CD4-positive, alpha-beta T cell treated with Interferon alpha-2 for 1 hour (primary cell): ENCODE measurements at places on chromosomes 7 and 10.

DNA sequence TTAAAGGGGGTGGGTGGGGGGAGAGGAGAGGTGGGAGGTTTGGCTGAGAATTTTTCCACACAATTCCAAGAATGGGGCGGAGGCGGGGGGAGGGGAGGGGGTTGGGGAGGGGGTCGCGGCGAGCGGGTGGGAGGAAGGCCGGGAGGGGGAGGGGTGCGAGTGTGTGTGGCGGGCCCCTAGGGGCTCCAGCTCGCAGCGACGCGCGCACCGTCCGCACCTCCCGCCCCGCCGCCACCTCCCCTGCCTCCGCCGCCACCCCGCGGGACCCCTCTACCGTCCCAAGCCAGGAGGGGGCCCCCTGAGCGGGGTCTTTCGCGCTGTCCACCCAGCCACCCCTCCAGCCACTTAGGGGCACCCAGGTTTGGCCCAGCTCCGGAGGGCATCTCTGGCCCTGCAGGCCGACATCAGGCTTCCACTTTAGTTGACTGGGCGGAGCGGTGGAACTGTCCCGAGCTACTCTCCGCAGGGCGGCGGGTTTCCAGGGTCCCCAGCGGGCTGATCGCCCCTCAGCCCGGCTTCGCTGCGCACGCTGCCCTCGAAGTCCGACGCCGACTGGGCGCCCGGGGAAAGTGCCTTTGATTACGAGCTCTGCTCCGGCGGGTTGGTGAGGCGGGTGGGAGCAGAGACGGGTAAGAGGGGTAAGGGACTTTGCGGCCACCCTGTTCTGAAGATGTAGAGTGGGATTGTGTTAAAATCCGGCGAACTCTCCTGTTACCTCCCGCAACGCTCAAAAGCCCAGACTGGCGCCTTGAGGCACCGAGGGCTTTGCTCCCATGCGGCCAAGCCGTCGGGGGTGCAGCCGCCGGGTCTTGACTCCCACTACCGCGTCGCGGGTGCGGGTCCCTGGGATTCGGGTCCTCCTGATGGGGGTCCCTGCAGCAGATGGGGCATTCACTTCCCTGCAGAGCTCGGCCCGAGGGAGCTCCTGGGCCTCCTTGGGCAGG is 1.8 kb upstream of the VAX1 start:
- DNase-seq: no peak

DNA sequence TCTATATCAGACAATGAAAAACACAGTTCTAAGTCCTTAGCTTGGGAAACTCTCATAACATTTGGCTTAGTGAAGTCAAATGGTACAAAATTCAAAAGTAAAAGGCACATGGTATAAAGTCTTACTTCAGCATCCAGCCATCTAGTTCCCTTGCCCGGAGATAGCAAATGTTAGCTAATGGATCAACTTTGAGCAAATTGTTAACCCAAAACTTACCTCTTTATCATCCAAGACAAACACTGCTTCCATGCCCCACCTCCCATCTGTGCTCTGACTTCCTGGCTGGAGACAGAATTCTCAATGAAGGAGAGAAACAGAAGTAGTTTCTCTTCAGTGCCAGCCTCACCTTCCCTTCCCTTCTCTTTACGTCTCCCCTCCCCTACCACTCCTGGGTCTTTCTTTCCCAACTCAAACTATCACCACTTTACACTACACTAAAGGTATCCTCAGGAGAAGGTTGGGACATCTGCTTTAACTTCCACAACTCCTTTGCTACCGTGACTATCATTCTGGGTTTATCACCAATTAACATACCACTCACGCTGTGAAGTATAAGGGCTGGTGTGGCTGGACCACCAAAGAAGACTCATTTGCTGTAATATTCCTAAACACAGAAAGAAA is 21.2 kb upstream of the ZNRF2 start:
- DNase-seq: no peak

GRCh38 chr7:17524746-17525145 is 226.3 kb downstream of the AHR start:
- DNase-seq: no peak

DNA sequence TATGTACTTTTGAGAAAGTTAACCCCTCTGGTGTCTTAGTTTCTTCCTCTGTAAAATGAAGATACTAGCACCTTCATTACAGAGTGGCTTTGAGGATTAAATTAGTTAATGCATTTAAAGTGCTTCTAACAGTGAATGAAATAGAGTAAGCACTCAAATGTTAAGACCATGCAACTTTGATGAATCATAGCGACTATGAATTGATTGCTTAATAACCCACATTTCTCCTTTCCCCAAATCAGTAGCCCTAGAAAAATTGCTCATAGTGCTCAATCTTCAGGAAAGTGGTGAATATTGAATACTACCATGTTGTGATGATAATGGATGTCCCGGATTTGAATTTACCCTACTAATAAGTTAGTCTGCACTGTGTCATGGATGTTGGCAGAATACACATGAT is 48.1 kb downstream of the CD36 start:
- no peak for DNase-seq

DNA sequence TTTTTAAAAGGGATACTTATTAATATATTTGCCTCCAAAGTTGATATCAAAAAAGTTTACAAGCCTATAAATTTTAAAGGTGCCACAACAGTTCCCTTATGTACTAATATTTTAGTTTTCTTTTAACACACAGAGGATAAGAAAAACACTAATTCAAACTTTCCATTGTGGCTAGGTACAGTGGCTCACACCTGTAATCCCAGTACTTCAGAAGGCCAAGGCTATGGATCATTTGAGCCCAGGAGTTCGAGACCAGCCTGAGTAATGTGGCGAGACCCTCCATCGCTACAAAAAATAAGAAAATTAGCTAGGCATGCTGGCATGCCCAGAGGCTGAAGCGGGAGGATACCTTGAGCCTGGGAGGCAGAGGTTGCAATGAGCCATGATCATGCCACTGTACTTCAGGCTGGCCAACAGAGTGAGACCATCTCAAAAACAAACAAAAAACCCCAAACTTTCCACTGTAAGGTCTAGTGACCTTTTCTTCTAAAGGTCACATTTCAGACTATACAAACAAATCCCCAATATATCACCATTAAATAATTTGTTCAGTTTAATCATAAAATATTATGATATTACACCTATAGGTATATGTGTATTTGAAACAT is 107.5 kb downstream of the HBP1 start:
- DNase-seq: no peak

DNA sequence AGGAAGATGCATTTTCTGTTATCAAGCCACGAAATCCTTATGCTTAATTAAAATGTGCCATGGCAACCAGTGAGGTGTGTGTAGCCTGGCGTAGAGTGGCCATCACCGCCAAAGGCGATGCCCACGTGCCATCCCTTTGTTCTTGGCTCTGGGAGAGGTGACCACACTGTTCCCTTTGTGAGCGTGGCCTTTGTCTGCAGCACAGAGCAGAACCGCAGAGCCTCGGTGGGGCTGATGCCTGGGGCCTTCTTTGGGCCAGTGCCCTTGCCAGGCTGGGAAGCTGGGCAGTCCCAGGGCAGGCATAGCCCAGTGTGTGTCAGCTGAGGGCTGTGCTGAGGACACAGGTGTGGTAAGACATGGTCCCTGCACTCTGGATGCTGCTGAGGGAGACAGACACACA is 48.3 kb downstream of the BUB3 start:
- no peak for DNase-seq

GRCh38 chr10:102859911-102860310 is 5.9 kb downstream of the BORCS7 start:
- no peak for DNase-seq

GRCh38 chr10:74949843-74950765 is 123.7 kb downstream of the KAT6B start:
- DNase-seq: no peak
